ENCODE measurements at places on chromosomes 6 and 20.
A peak's percentile ranks its signal among the peaks of the same experiment; 100 is the strongest.

DNA sequence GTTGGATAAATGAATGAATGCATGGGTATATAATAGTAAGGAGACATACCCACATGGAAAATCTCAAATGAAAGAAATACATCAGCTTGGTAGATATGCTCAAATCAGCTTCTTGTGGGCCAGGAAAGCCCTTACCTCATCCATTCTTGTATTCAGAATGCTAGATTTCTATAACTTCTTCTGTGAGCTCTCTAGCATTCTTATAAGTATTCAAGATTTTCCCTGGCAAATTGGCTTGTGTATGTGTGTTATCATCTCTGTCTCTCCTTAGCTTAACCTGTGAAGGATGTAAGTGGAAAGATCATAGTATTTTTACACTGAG is 100.8 kb downstream of the OR2B2 start:
- no peak for DNase-seq

DNA sequence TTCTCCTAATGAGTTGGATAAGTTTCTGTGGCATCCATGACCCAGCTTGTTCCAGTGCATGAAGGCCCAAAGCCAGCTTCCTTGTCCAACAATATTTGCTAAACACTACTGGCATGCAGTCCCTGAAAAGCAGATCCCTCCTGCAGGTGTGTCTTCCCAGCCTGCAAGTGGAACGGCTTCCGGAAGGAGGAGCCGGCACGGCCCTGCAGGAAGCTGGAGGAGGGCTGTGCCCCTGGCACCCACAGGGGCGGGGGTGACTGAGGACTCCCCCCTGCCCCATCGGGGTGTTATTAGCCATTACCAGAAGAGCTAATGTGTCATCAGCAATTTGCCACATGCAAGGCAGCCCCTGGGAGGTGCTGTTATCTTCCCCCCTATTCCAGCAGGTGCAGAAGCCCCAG is 27.4 kb downstream of the NPEPL1 start:
- DNase-seq: no peak

- DNase-seq: no peak
Measured at GRCh38 chr6:45997875-45998506, 17.7 kb downstream of the CLIC5 start.

DNA sequence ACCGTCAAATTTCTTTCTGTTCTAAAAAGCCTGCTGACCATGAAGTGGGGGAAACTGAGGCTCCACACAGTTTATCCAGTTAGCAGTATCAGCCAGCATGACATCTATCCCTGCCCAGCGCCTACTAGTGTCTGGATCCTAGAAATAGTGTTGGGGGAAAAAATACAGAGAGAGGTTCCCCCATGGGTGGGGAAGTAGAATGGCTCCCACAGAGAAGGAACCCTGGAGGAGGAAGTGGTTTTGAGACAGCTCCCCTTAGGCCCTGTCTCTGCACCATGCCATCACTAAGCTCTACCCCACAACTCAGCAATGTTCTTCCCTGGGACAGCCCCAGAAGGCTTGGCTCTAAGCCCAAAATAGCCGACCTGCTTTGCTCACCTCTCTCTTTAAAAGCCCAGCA is 153.4 kb downstream of the MBOAT1 start:
- DNase-seq: no peak

DNA sequence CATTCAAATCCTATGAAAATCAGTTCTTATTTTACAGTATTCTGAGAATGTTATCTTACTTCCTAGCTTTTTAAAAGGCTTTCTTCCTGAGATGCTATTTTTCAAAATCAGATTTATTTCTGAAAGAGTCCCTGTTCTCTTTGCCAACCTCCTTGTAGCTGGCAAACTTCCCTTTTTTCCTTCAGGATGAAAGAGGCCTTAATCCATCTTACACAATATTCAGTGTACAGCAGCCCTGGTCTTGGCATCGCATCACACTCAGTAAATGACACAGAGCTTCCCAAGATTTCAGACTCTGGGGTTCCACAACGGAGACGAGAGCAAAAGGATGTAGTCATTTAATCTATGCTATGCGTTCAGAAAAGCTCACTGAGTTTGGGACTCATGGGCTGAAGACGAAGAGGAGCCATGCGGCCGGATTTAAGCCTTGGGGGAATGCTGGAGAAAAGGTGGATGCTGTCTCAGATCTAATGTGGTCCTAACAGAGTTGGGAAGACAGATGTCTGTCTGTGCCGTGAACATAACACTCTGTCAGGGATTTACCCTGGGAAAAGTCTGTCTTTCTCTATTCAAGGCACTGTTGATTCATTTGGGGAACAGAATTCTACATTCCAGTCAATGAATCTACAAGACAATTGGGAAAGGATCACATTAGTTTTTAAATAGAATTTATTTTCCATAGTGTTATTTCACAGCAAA is 616.4 kb upstream of the AGPAT4 start:
- no peak for DNase-seq

DNA sequence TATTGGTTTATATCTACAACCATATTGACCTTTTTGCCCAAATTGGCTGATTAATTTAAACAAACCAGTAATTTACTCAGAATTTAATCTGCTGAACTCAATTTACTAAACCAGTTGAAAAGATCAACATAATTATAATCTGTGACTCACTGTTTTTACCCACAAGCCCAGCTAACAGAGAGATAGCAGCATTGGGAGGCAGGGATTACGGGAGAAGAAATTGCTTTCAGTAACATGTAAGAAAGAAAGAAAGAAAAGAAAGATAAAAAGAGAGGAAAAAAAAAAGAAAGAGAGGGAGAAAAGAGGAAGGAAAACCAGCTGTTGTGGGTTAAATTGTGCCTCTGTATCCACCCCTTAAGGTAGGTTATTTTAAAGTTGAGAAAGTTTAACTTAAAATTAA is 13.3 kb upstream of the RHAG start:
- no peak for DNase-seq

- no peak for DNase-seq
Measured at GRCh38 chr6:118660218-118660569, 8.8 kb upstream of the CEP85L start.

DNA sequence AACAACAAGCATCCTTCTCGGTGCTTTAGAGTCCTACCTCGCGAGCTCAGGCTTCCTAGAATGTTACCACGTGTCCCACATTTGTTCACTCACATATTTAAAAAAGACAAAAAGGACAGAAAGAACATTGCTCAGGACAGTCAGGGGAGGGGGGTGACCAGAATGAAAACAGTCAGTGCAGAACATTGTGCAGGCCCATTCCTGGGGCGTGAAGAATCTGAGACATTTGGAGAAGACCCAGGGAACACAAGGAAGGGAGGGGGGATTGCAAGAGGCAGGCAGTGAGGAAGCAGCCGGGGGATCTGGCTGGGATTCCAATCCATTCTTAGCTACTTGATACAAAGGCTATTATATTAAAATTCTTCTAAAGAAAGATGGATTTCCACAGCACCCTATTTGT is 270.4 kb upstream of the CITED2 start:
- peak; percentile 32 for DNase-seq

DNA sequence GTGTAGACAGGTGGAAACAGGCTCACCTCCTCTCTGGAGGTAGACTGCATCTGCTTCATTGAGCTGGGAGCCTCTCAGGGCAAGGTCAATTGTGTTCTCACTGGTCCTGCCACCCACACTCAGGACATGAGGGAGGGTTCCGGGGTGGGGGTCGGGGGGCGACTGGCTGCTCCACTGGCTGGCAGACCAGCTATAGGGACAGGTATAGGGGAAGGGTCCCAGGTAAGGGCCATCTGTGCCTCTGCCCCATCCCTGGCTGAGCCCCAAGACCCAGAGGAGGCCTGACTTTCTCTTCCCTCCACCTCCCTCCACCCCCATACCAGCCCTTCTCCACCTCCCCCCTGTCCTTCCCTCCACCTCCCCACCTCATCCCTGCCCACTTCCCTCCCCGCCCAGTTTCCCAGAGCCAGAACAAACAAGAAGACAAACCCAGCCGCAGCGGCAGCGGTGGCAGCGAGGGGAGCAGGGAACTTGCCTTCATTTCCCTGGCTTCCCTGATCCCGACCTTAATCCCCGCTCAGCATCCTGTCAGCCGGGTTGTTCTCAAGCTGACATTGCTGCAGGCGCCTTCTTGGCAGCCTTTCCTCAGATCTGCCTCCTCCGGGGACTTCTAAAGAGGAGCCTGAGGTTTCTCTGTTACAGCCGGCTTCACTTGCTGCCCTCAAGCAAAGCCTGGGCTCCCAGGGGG is 18.3 kb upstream of the FOXP4 start:
- DNase-seq: no peak
